ENCODE measurements at places on chromosomes 13 and 19. TPM values are rescaled to one million over a fixed set of nuclear protein-coding genes. Genes with fewer than 3 reads are reported as not detected.

DNA sequence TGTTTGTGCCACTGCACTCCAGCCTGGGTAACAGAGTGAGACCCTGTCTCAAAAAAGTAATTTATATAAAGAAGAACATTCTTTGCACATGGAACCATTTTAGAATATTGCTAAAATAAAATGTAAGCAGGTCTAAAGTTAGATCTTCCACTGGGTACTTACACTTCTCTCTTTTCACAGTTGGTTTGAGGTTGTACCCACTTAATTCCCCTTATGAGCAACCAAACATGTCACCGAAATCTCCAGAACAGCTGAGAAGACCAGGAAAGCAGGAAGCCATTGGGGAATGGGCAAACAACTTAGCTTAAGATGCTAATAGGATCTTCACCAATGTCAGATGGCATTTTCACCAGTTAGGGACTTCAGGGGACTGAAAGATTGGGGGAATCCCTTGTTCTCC lies 18.8 kb downstream of the NLRP4 start:
- peaks cover 24% of the 10 kb centered on the region for H3K27me3 ChIP-seq
- no peak overlapping the region for H3K27ac ChIP-seq
- no peaks in the 10 kb centered on the region for H3K36me3 ChIP-seq
- no peak for DNase-seq
- H3K4me1 ChIP-seq: no peaks in the 10 kb centered on the region

The TRAPPC5 gene
- 44.1 TPM for polyA plus RNA-seq

DNA sequence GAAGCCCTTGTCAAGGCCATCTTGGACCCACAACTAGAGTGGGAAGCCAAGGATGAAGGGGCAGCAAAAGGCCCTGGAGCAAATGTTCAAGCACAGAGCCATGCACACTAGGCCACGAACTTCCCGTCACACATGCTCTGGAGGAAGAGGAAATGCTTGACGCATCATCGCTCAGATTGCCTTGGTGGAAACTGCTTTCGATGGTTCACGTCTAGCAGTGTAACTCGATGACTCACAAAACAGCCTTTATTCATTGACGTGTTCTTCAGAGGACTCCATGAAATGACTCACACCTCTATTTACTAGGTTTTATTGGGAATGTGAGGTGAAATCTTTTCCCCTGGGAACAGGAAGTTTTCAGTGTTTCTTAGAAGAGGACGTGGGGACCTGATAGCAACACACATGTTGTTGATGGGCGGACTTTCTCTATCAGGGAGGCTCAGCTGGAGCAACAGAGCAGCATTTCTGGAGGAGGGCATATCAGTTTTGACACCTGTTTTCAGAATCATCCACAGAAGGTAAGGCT lies 79.8 kb upstream of the FLT1 start:
- H3K36me3 ChIP-seq: no peaks in the 10 kb centered on the region
- H3K27ac ChIP-seq: peak overlapping the region; percentile 75
- no peaks in the 10 kb centered on the region for H3K27me3 ChIP-seq
- DNase-seq: no peak
- H3K4me3 ChIP-seq: no peak overlapping the region

DNA sequence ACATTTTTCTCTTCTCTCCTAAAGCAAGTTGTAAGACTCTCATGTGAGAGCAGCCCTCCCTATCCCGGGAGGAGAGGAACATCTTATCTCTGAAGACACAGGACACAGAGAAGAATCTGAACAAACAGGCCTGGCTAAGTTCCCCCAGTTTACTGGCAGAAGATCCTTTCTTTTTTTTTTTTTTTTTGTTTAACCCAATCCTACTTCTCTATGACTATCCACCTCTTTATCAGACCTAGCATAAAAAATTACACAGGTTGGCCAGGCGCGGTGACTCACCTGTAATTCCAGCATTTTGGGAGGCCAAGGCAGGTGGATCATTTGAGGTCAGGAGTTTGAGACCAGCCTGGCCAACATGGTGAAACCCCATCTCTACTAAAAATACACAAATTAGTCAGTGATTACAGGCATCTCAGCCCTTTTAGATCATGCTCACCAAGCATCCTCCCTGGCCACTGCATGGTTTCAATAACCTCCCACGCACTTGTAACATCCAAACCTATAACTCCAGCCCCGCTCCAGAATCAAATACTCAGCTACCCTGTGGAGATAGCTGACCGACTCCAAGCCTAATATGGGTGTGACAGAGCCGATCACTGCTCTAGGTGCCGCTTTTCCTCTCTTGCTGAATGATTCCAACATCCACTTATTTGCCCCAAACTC lies 27.3 kb upstream of the MUC16 start:
- no peak overlapping the region for H3K27ac ChIP-seq
- no peak overlapping the region for H3K4me3 ChIP-seq
- H3K27me3 ChIP-seq: peaks cover 34% of the 10 kb centered on the region
- no peaks in the 10 kb centered on the region for H3K36me3 ChIP-seq

GRCh38 chr19:12834566-12834943 lies at the start of gene RTBDN:
TSS of gene RTBDN (minus strand) at chr19:12834579. CDS start at chr19:12829979, 4,600 bp downstream.
- H3K27me3 ChIP-seq: no peaks in the 10 kb centered on the region
- peak within 1 kb of the TSS; percentile 73 for H3K4me3 ChIP-seq
- peaks cover 43% of the 10 kb centered on the region for H3K4me1 ChIP-seq
- no peaks in the 10 kb centered on the region for H3K36me3 ChIP-seq
- H3K27ac ChIP-seq: no peak within 1 kb of the TSS
- no peak for DNase-seq

The ZNF8 gene
- 1.8 TPM for polyA plus RNA-seq

The ATP11A gene
- polyA plus RNA-seq: 4.1 TPM

The TNFSF13B gene
- polyA plus RNA-seq: 0.26 TPM

- DNase-seq: no peak
- H3K4me3 ChIP-seq: no peak overlapping the region
- peaks cover 42% of the 10 kb centered on the region for H3K4me1 ChIP-seq
Observed at GRCh38 chr19:34269081-34269480, 14.7 kb downstream of the GARRE1 start.

DNA sequence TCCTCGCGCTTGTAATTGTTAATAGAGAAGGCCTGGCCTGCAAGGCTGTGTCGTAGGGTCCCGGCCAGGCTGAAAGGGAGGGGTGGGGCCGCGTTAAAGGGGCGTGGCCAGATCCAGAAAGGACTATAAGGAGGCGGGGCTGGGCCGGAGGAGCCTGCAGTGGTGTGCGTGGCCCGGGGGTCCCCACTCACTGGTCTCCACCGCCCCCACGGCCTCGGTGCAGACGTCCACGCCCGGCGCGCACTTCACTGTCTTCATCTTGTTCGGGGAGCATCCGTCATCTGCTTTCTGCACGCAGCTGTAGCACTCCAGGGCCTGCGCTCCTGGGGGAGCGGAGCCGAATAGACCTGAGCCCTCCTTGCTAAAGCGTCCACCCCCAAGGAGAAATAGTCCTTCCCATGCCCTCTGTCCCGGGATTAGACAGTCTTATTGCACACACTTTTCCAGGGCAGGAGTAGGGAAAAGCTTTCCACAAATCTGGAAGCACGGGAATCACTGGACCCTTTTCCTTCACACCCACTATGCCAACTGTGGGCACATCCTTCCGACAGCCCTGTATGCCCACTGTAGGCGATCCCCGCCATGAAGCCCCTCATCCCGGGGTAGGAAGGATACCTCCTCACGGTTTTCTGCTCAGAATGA lies 1.2 kb downstream of the LYPD3 start:
- H3K36me3 ChIP-seq: no peaks in the 10 kb centered on the region
- peak overlapping the region; percentile 88 for H3K4me3 ChIP-seq
- DNase-seq: peak; percentile 87
- H3K4me1 ChIP-seq: no peaks in the 10 kb centered on the region
- no peaks in the 10 kb centered on the region for H3K27me3 ChIP-seq

DNA sequence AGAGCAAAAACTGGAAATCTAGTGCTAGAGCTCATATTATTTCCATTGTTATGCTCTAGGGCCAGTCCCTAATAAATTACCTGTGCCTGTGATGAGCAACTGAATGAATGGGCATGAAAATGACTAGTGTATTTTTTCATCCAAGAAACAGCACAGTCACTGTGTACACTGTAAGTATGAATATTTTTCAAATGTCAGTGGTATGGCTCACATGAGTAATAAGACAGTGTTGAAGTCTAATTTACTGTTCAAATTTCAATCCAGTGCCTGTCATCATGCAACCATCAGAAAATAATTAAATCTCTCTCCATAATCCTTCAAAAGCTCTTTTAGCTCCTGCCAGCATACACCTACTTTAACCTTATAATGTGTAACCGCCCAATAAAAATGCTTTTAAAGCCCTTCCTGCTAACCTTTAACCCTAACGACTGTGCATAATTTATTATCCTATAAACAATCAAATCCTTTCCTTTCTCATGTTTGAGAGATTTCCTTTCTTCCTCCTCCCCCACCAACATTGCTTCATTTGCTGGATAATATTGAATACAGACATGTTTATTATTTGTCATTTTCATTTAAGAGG lies 378.3 kb downstream of the GPC5 start:
- no peak overlapping the region for H3K27ac ChIP-seq
- H3K36me3 ChIP-seq: no peaks in the 10 kb centered on the region
- H3K27me3 ChIP-seq: no peaks in the 10 kb centered on the region
- no peak overlapping the region for H3K4me3 ChIP-seq

The ZNF492 gene
- 0.28 TPM for polyA plus RNA-seq

DNA sequence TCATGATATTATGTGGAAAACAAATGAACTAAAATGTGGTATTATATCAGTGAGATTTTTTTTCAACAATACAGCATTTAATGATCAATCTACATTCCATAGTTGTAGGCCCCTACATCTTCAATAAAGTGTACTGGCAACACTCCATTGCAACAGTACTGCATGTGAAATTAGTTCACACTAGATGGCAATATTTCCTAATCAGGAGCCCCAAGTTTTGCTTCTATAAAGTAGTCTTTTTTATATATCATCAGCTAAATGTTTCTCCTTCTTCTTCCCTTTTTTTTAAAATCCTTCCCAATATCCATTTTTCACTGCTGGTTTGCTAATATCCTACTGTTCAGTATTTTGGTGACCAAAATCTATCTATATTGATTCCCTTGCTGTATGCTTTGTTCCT lies 528.3 kb upstream of the ATXN8OS start:
- H3K4me1 ChIP-seq: no peaks in the 10 kb centered on the region
- no peaks in the 10 kb centered on the region for H3K36me3 ChIP-seq
- DNase-seq: peak; percentile 18
- H3K27ac ChIP-seq: no peak overlapping the region
- no peaks in the 10 kb centered on the region for H3K27me3 ChIP-seq

DNA sequence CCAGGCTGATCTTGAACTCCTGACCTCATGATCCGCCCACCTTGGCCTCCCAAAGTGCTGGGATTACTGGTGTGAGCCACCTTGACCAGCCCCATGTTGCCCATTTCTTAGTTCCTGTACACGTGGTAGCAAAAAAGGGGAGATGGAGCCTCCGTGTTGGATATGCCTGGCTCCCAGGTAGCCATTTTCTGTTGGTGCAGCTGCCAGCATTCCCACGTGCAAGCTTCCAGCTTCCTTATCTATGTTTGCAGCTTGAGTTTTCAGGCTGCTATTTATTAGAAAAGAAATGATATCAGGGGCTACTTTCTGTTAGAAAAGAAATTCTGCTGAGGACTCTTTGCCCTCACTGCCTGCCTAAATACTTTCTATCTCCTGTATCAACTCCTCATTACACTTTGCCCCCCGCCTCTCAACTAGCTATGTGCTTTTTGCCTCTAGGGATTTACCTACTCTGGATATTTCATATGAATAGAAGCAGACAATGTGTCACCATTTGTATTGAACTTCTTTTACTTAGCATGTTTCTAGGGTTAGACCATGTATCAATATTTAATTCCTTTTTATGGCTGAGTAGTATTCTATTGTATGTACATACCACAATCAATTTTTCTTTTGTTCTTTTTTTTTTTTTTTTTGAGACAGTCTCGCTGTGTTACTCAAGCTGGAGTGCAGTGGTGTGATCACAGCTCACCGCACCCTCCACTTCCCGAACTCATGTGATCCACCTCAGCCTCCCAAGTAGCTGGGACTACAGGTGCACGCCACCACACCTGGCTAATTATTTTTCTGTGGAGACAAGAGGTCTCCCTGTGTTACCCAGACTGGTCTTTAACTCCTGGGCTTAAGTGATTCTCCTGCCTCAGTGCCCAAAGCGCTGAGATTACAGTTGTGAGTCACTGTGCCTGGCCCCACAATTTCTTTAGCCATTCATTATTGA lies 3.4 kb upstream of the TMED1 start:
- DNase-seq: no peak
- H3K27ac ChIP-seq: no peak overlapping the region
- no peaks in the 10 kb centered on the region for H3K4me1 ChIP-seq
- H3K36me3 ChIP-seq: peaks cover 4% of the 10 kb centered on the region
- no peaks in the 10 kb centered on the region for H3K27me3 ChIP-seq
- no peak overlapping the region for H3K4me3 ChIP-seq

- no peak overlapping the region for H3K4me3 ChIP-seq
- H3K27me3 ChIP-seq: no peaks in the 10 kb centered on the region
- H3K36me3 ChIP-seq: no peaks in the 10 kb centered on the region
- H3K4me1 ChIP-seq: no peaks in the 10 kb centered on the region
- DNase-seq: no peak
- no peak overlapping the region for H3K27ac ChIP-seq
Observed at GRCh38 chr13:32248801-32249200, 66.4 kb downstream of the ZAR1L start.

- H3K36me3 ChIP-seq: no peaks in the 10 kb centered on the region
- DNase-seq: no peak
- no peak overlapping the region for H3K27ac ChIP-seq
- peaks cover 8% of the 10 kb centered on the region for H3K4me1 ChIP-seq
- no peaks in the 10 kb centered on the region for H3K27me3 ChIP-seq
- no peak overlapping the region for H3K4me3 ChIP-seq
Observed at GRCh38 chr13:52744842-52745375, 5.3 kb upstream of the CNMD start.

- H3K36me3 ChIP-seq: peaks cover 1% of the 10 kb centered on the region
- H3K27me3 ChIP-seq: no peaks in the 10 kb centered on the region
- DNase-seq: peak; percentile 32
- H3K4me1 ChIP-seq: no peaks in the 10 kb centered on the region
- peak overlapping the region; percentile 56 for H3K4me3 ChIP-seq
Observed at GRCh38 chr19:57888107-57888559, 704 bp downstream of the ZNF814 start.

Data from SK-N-SH (cell line).